ENCODE measurements at places on chromosomes 5 and 9.

DNA sequence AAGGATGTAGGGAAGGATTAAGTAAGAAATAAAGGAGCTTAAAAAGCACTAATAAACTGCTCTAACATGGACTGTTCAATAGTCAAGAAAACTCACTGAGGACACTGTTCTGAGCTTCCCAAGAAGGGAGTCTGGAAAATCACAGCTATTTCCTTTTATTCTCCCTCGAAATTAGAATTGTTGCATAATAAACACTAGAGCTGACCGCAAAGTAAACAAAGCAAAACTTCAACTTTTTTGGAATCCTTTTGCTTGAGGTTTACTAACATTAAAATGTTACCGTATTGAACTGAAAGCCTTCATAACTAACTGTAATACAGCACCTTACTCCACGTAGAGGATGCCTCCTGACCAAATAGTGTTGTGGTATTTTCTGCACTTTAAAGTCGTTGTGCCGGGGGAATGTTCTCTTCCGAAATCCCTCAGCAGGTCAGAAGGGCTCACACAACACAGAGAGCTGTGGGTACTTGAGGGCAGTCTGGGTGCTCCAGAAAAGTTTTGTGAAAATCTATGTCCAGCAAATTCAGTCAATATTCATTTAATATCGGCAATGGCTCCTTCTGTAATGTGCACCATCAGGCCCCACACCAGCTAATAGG lies 59.2 kb downstream of the TTLL11 start:
- DNase-seq, result no peak

DNA sequence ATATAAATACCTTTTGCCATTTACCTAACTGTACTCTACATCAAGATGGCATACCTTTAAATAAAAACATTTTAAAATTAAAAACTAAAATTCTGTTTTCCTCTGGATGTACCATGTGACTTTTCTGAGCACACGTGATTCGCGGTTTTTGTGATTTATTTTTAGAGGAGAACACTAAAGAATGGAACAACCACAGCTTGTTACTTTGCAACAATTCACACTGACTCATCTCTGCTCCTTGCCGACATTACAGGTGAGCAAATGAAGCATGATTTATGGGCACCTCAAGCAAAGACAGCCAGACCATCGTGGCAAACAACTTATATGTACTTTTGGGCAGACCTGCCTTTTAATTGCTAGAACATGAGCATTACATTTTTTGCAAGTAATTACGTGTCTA lies 61.3 kb downstream of the GDA start:
- no peak for DNase-seq

DNA sequence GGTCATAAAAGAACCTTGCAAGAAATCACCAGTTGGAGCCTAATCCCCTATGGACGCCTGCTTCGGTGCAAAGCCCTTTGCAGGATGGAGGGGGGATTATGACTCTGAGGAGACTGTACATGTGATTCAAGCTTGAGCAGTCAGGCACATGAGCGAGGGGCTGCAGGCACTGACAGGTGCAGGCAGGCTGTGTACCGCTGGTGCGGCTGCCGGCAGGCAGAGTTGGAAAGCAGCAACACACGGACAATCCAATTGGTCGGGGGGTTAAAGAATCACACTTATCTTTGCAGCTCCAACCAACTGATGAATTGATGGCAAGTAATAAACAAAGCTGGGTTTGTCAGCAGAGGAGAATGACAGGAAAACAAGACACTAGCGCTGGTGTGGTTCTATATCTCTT lies 5.7 kb downstream of the WHRN start:
- DNase-seq, result no peak

DNA sequence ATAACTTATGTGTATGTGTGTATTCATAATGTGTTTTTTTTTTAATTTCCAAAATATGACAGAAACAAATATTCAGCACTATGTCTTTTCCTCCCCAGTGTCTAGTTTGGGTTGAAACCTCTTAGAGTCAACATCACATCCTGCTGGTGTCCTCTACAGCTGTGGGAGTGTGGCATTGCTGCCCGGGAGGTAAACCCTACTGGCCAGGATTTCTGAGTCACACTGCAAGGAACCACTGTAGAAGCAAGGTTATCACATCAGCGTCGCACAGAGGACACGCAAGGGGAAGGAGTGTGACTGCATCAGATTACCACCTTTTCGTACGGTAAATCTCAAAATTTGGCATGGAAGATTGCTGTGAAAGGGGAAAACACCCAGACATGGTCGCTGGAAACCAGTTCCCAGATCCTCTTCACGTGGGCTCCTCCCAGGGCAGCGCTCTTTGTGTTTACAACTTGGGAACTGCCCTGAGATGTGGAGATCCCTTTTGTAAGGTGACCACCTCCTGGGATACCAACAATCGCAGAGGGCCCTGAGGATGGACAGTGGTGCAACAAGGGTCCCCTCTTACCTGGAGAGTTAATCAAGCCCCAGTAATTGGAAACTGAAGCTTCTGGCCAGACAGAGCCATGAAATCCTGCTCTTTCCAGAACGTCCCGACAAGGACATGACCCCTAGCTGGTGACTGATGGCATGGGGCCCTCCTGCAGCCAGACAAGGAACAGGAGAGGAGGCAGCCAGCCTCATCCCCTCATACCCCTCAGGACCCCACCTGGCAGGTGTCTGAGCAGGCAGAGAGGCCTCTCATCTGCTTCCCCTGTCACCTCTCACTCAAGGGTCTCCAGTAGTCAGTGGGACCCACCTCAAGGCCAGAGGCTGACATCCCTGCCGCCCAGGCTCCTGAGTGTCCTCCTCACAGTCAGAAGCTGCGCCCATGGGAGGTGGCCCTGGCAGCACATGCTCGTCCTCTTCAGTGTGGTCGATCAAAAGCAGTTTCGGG lies 194.7 kb downstream of the MED10 start:
- DNase-seq, result no peak

DNA sequence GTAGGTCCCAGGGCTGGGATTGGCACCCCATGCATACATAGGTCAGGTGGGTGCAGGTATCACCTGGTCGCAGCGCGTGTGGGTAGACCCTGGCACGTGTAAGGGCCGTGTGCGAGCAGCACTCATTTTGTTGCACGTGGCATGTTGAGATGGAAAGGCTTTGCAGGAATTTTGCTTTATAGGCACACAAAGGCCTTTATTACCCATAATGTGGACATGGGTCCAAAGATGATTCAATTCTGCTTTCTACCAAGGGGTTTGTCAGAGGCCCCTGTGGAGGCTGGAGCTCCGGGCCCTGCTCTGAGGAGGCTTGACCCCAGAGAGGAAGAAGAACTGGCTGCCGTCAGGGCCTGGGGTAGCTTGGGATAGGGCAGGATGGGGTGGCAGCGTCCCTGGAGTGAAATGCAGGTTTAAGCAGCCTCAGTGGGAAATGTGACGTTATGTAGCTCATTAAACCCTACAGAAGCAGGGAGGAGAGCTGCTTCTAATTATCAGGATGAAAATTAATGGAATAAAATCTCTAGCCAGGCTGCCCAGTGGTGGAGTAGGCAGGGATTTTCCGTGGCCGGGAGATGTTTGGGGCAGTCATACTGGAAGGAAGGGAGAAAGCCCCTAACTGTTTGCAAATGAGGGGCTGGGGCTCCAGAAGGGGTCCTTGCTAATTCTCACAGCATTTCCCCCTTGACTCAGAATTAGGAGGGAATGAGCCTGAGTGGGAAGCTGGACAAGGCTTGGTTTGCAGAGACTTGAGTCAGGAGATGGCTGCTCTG lies 103.3 kb upstream of the PITX1 start:
- no peak for DNase-seq

DNA sequence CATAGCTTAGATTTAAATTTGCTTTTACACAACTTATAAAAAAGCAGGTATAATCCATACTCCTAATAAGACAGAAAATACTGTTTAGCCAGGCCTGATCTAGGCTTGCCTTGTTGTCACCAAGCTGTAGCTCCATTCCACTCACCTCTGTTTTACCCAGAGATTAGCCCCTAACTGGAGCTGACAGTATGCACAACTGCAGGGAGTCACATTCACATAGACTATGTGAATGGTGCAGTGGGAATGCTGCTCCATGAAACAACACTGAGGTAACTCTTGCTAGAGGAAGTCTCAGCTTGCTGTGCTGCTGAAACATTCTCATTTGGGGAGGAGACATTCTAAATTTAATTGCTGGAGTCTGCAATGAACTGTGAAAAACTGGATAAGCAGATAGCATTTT lies 209.1 kb downstream of the TMEM232 start:
- DNase-seq, result no peak

DNA sequence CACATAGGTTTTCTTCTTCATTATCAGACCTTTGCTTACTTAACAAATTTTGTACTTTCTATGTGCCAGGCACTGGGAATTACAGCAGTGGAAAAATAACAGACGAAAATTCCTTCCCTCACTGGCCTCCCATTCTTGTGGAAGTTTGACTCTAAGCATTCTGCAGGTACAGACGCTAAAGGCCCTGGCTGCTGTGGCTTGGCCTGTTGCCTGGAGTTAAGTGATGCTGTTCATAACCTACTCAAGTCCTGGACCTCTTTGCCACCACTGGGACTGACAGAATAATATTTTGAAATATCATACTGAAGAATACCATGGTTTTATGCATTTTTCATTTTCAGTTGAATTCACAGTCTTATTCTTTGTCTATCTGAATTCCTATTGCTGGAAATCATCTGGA lies 97.3 kb upstream of the SPATA31C2 start:
- DNase-seq, result no peak

GRCh38 chr5:17402289-17403121 lies 95.5 kb upstream of the TAF11L2 start:
- no peak for DNase-seq

- DNase-seq, result no peak
These were observed 27.2 kb downstream of the AK3 start for GRCh38 chr9:4713849-4714248.

DNA sequence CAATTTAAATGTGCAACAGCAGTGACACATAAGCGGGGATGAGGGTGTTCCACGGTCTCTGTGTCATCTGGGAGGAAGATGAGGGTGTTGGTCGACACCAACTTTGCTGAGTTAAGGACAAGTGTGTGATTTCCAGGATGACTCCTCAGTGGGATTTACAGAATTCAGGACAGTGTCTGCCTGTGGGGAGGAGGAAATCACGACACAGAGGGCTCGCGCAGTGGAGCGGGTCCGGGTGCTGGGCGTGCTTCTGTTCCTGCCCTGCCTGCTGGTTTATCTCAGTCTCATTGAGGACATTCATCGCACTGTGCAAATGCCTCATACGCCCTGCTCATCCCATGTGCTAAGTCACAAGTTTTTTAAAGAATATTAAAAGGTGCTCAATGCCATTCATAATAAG lies 73.7 kb upstream of the ADAMTS2 start:
- DNase-seq, result no peak

GRCh38 chr5:143143973-143144372 lies 259.5 kb downstream of the NR3C1 start:
- DNase-seq, result no peak

DNA sequence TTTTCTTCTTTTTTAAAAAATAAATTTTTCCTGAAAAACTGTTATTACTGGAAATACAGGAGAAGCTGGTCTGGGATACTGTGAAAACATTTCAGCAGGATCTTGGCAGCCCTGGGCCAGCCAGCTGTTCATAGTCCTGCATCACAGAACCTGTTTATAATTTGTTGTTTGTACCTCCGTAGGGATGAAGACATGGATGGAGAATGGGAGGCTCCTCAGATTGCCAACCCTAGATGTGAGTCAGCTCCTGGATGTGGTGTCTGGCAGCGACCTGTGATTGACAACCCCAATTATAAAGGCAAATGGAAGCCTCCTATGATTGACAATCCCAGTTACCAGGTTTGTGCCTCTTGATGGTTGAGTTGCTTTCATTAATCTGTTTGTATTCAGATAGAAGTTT lies 12.4 kb upstream of the MAML1 start:
- no peak for DNase-seq

- peak; percentile 4 for DNase-seq
These were observed 49.4 kb downstream of the MEF2C start for GRCh38 chr5:88833371-88834130.

DNA sequence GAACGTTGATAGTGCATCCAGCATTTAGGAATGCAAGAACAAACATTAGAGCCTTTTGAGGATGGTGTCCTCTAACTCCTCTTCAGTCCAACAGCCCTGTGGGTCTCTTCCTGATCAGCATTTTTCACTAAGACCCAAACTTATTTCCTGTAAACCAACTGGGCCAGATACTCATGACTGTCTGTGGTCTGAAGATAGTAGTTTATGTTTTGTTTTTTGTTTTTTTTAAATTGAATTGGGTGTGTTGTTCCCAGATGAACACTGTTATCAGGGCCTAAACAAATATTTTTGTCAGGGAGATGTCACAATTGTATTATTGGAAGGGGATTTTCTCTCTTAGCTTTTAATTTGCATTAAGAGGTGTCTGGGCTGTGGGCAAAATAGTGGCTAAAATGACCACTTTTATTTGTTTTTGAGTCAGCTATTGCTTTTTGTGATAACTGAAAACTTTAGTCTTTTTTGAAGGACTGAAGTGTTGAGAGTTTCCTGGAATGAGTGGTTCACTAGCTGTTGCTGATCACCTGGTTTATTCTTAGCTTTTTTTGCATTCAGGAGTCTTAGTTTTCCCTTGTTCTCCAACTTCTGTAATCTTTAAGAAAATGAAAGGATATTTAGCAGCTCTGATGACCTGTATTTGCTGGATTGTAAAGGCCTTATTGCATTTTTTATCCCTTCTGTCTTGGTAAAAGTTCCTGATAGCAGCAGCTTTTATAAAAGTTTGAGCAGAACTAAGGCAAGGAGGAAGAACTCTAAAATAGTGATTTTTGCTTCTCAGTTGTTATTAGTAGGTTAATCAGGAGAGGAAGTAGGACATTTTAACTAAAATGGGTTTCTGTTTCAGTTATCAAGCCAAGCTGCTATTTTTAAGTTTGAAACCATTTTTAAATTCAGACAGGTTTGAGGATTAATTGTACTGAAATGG lies 5.5 kb downstream of the MAN2A1 start:
- DNase-seq, result no peak

DNA sequence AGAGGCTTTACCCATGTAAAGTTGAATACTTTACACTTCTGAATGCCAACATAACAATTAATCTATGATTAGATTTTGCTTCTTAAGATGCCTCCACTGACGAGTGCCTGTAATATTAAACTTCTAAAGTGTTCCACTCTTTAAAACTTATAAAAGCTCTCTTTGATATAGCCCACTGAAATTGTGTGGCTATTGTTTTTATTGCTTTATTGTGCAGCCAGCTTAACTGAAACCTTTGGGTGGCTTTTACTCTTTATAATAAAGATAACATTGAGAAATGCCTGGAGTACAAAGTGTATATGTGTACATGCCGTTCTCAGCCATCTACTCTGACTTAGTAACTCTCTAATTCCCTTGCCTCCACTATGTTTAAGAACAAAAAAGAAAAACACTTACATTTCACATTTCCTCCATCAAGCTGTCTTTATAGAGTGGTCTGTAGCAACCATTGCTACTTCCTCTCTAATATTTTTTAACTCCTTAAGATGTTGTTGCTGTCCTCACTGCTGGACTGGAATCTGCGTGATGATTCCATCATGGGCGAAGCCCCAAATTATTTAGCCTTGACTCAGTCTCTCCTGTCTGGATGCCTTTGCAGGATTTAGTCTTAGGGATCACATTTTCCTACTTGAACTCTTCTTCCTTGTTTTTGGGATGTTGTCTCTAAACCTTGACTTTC lies 9.1 kb downstream of the PIK3R1 start:
- DNase-seq, result no peak

- DNase-seq, result no peak
These were observed 1829.6 kb upstream of the NUDT12 start for GRCh38 chr5:105392122-105392709.
